Effector memory CD8-positive, alpha-beta T cell (primary cell): ENCODE measurements at places on chromosomes 7 and 10.
A peak's percentile ranks its signal among the peaks of the same experiment; 100 is the strongest.

- DNase-seq = no peak
These were observed 235.9 kb upstream of the MTPN start for GRCh38 chr7:136213012-136213411.

- DNase-seq = no peak
These were observed 199.3 kb upstream of the AUTS2 start for GRCh38 chr7:69398986-69399385.

GRCh38 chr10:10403762-10404161, 613.9 kb upstream of the CELF2 start:
- DNase-seq = no peak

GRCh38 chr7:53473371-53473770, 437.9 kb downstream of the POM121L12 start:
- no peak for DNase-seq

GRCh38 chr7:66505531-66506451, 122.9 kb upstream of the KCTD7 start:
- DNase-seq = peak; percentile 32
